CD4-positive, alpha-beta T cell treated with Interleukin-1 beta for 1 hour (primary cell): ENCODE measurements at places on chromosomes 7 and 10.

- DNase-seq, result no peak
Measured at GRCh38 chr10:104080762-104081161, 4.9 kb downstream of the COL17A1 start.

DNA sequence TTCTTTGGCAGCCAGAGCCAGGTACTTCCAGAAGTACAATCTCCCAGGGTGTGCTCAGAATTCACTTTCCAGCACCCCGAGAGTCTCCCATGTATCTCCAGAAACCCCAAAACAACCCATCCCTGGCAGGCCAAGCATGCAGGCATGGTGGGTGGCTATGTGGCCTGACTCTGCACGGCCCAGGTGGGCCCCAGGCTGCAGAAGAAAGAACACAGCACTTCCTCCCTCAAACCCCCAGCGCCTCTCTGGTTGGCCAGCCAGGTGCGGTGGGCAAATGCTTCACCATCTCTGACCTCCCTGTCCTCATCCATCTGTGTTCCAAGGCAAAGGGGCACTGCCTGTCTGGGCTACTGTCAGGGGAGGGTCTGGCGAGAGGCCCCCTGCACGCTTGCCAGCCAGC, 100.3 kb downstream of the MKI67 start:
- no peak for DNase-seq

DNA sequence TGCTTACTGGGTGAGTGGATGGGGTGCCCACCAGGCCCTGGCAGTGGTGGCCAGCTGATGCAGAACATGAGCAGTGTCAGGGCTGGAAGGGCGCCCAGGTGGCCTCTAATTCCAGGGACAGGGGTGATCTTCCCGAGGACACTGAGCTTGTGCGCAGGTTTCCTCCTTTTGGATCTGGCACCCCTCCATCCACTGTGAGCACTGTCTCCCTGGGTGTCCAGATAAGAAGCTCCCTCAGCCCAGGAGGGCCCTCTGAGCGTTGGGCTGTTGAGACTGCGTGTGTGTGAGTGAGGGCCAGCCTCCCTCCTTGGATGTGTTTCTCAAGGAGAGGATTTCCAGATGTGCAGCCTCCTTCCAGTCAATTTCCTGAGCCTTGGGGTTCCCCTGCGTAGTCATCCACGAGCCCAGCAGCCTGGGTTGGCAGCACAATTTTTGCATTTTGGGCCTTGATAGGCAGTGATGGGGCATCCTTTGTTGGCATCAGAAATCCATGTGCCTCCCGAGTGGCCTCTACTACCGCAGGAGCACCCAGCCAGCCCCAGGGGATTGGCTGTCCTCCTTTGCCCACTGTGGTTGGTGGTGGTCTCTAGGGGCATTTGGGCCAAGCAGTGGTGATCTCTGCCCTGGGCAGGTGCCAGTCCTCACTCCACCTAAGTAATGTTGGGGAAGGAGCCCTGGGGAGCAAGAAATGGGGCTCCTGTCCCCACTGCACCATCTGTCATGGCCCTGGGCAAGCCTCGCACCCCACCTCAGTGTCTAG, 20.9 kb upstream of the BTBD16 start:
- DNase-seq, result no peak

- DNase-seq, result no peak
Measured at GRCh38 chr7:37162106-37162505, 286.6 kb downstream of the ELMO1 start.

GRCh38 chr10:80152820-80153219, 20.3 kb downstream of the PLAC9 start:
- no peak for DNase-seq

GRCh38 chr7:147308539-147308938, 1191.9 kb downstream of the CNTNAP2 start:
- no peak for DNase-seq

- DNase-seq, result no peak
Measured at GRCh38 chr10:73798927-73799560, 12.4 kb downstream of the NDST2 start.

DNA sequence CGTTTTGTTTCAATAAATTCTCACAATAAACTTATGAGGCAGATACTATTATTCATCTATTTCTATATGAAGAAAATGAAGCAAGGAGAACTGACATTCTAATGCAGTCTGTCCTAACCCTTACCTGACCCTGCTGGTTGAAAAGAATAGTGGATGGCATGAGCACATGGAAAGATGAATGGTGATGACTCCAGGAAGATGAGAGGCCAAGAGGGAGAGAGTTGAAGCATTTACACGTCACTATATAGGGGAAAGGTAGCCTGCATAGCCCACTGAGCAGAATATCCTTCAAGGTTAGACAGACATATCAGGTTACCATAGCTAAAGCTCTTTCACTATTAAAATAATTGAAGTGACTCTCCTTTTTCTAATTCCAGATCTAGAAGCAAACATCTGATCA, 163.9 kb upstream of the CDK1 start:
- no peak for DNase-seq

GRCh38 chr10:29555746-29556481, 78.9 kb downstream of the SVIL start:
- no peak for DNase-seq

GRCh38 chr10:124364674-124365073, 54.0 kb downstream of the OAT start:
- DNase-seq, result no peak

- no peak for DNase-seq
Measured at GRCh38 chr10:13665516-13666262, 78.9 kb downstream of the PRPF18 start.

- DNase-seq, result no peak
Measured at GRCh38 chr10:98470850-98471249, 24.1 kb upstream of the HPS1 start.

DNA sequence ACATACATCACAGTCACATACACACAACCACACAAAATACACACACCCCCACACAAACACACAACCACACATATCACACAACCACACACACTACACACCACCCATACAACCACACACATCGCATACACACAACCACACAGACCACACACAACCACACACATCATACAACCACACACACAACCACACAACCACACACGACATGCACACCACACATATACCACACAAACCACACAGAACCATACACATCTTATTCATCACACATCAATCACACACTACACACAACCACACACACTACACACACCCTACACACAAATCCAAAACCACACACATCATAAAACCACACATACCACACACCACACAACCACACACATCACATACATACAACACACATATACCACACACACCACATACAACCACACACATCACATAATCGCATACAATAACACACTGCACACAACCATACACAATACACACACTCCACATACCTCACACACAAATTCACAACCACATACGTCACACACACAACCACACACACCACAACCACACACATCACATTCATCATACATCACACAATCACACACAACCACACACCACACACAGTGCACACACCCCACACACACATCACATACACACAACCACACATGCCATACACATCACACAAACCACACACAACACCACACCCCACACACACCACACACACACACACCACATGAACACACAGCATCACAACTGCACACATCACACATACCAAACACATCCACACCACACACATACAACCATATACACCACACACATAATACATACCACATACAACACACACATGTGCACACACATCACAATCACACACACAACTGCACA, 30.4 kb downstream of the GPRIN2 start:
- DNase-seq, result no peak

- no peak for DNase-seq
Measured at GRCh38 chr10:132372516-132373095, 24.4 kb upstream of the PWWP2B start.

DNA sequence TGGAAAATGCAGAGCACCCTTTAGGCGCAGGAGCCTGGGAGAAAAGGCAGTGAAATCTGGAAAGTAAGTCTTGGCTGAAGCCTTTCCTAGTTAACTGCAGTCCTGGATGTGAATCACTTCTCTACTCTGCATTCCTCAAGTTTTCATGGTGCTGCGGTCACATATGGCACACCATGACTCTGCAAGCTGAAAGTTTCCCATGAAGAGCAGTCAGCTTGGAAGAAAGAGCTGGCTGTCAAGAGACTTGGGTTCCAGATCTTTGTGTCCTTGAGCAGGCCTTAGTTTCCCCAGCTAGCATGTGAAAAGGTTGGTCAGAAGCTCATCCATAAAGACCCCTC, 548.3 kb downstream of the SORCS3 start:
- DNase-seq, result no peak

GRCh38 chr10:103854265-103854685, 1.1 kb downstream of the SH3PXD2A start:
- no peak for DNase-seq

GRCh38 chr7:78164459-78164858, 365.9 kb downstream of the PHTF2 start:
- no peak for DNase-seq

- no peak for DNase-seq
Measured at GRCh38 chr10:75407713-75408508, 6.3 kb upstream of the ZNF503 start.

DNA sequence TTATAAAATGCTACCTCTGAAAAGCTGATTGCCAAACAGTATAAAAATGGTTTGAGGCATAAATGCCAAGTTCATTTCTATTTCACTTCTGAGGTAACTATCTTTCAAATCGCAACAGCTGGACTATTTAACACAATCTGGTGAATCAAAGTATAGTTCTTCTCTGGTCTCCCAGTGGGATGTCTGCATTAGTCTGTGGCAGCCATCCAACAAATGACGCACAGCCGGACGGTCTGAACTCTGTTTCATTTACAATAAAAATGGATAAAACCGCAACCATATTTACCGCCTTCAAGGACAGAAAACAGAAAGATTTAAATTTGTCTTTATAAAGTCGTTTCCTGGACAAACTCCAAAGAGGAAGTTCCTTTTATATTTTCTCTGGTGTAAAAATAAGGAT, 41.9 kb downstream of the ENO4 start:
- DNase-seq, result no peak

DNA sequence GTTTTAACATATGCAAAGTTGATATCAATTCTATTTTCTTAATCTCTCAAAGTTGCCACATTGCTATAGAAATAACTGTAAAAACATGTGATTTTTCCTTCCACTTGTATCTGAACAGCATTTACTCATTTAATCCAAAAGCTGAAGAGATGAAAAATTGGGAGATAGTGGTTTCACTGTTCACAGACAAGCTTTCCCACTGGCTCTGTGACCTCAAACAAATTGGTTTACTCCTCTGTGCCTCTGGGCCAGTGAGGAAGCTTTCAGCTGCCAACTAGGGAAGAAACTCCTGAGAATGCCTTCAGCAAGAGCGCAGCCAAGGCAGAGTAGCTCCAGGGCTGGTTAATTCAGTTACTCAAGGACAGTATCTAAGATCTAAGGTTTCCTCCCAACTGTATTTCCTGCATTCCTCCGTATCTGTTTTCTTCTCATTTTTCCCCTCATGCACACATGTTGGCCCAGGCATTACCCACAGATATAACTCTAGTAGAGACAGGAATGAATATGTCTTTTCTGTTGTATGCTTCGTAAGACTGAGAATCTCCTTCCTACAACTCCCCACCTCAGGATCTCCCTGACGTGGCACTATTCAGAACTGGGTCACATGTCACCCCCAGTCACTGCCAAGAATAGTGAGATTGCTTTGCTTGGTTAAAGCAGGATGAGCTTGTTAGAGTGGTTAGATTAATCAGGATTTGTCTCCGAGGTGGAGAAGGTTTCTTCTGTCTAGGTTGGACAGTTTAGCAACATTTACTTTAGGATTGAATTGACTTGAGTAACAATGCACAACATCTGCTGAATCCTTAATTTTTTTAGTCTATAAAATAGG, 315.7 kb downstream of the NRG3 start:
- no peak for DNase-seq

GRCh38 chr7:121546632-121547543, 150.8 kb upstream of the FAM3C start:
- no peak for DNase-seq

DNA sequence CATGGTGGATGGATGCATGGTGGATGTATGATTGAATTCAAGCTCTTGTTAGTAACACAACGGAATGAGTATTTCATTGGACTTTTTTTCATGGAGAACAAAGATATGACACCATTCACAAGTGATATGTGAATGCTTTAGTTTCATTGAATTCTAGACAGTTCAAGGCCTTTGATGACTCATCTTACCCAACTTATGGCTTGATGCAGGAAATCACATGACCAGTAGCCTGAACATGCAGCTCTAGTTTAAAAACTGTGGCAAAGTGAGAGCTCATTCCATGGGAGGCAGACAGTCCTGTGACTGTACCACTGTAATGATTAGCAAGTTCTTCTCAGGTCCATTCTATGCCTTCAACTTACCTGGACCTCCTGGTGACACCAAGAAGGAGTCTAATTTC, 1239.3 kb downstream of the TYW1 start:
- DNase-seq, result no peak

DNA sequence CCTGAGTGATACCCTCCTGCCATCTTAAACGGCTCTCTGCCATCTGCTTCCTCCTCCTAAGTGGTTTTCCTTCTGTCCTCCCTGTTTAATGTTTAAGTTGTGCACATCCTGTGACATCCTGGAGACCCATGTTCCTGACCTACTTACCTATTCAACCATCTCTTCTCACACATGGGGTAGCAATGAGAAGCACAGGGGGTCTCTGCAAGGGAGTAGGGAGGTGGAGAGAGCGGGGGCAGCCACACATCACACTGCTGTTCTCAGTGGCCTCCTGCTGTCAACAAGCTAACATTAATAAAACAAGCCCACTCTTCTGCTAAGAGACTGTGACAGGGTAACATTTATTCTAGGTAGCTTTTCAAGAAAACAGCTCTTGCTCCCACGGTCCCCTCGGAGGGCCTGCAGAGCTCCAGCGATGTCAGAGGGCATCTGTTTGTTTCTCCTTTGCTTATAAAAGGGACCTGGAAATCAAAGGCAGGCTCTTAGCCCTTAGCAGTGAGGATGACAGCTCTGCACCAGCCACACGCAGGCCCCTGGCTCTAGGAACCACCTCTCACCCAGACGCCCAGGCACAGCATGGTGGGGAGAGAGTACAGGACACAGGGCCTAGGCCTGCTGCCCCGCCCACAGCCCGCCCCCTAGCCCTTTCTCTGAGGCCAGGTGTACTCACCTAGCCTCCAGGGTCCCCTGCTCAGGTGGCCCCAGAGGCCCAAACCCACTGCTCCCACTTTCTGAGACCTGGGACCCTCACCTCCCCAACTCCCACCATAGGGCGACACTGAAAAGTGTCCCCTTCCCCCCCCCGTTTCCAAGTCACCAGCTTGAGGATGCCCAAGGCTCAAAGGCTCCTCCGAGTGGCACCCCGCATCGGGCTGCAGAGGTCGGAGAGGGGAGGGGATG, 943 bp upstream of the SLC18A2 start:
- DNase-seq, result no peak

DNA sequence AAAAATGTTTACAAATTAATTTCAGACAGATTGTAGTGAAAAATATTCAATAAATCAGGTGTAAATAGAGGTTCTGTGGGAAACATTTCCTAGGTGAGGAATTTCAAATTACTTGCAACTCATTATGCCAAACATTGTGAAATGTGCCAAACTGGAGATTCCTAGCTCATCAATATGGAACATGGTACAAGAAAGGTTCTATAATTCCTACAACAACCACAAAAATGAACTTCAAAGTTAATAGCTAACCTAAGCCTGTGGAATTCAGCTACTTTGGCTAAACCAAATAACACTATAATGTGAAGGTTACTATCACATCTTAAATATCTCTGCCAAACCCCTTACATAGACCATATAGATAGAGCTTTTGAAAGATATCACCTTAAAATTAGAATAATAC, 223.3 kb upstream of the HGF start:
- DNase-seq, result no peak
